Transverse colon (tissue), 4 donors: ENCODE measurements at places on chromosomes 6 and 20. TPM values are rescaled to one million over a fixed set of nuclear protein-coding genes. Genes with fewer than 3 reads are reported as not detected.

Gene DYNLT2
- total RNA-seq, result 3.3 TPM

Gene FLRT3
- 0.37 TPM for total RNA-seq

DNA sequence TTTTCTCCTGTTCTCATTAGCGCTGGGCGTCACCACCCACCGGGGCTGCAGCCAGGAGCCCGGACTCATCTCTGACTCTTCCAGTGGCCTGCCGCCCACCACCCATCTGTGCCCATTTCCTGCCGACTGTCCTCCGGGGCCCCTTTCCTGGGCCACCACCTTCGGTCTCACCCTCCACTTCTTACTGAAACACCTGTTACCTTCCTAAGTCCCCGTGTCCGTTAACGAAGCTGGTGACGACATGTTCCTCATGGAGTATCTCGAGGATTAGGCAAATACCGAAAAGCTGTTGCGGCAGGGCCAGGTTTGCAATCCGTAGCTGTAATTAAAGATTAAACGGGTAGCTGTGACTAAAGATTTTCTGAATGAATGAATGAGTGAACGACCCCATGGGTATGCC, 80.2 kb downstream of the SRC start:
- no peak for DNase-seq

DNA sequence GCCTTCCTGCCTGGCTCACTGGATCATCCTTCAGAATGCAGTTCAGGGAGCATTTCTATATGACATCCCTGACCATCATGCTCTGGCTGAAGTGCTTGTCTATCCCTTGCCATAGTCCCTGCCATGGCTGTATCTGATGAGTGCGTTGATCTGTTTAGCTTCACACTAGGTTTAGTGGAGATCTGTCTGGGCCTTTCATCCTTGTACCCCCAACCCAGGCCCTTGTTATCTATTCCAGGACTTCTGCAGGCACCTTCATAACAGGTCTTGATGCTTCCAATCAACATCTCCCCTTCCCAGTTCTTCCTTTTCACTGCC, 102.4 kb downstream of the QRSL1 start:
- DNase-seq, result no peak

DNA sequence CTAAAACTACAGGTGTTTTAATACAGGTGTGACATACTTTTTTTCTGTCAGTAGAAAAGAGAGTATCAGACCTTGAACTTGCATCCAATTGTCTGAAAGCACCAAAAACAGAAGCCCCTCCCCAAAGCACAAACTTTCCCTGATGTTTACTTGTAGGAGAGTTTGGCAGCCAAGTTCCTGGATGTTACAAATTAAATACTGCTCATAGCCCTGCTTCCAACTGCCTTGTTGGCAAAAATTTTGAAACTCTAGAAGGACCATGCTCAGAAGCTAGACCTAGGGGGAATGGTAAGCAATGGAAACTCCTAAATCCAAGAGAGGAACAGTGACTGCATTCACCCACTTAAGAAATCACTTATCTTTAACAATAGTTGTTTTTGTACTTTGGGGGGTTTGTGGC, 17.0 kb upstream of the ARG1 start:
- DNase-seq, result no peak

- no peak for DNase-seq
Measured at GRCh38 chr6:147879031-147879580, 370.6 kb downstream of the SAMD5 start.
